NCI-H82 (cell line): ENCODE measurements at places on chromosomes 4 and X.

GRCh38 chrX:24301806-24302205 is 12.1 kb downstream of the SUPT20HL2 start:
- DNase-seq, result no peak

DNA sequence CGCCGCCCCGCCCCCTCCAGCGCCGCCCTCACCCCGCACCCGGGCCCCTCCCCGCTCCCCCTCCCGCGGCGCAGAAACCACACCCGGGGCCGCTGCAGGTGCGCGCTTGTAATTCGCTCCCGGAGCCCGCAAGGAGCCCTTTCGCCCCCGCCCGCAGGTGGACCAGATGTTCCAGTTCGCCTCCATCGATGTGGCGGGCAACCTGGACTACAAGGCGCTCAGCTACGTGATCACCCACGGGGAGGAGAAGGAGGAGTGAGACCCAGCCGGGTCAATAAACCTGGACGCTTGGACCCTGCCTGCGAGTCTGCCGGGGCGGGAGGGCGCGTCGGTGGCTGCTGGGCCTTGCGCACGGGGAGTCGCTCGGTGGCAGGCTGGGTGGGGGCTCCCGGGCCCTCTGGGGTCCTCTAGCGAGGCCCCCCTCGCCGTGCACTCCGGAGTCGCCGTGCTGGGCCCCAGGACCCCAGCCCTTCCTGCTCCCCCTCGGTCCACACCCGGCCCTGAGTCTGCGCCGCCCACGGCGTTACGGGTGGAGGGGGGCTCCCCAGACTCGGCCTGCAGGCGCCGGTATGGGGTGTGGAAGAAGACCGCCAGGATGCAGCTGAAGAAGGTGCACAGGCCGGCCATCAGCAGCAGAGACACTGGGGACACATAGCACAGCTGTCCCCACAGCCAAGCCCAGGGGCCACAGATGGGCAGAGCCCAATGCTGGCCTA is 7.1 kb downstream of the SLC49A3 start:
- peak; percentile 63 for DNase-seq

GRCh38 chrX:119492463-119492862 is 24.2 kb downstream of the SLC25A5 start:
- no peak for DNase-seq

- DNase-seq, result no peak
Measured at GRCh38 chr4:98838531-98838930, 90.4 kb downstream of the EIF4E start.

DNA sequence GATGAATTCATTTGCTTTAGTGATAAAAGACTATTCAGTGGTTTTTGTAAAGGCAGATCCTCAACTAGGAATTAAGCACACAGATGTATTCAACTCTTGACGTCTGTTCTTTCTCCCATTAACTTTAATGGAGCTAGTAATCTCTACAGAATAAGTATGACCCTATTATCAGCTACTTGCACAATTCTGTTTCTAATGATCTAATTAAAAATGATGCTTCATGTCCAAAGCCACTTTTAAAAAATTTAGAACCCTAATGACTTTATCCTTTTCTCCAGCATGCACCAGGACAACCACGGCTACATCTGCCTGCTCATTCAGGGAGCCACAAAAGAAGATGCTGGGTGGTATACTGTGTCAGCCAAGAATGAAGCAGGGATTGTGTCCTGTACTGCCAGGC is 85.4 kb downstream of the CBR4 start:
- peak; percentile 63 for DNase-seq

DNA sequence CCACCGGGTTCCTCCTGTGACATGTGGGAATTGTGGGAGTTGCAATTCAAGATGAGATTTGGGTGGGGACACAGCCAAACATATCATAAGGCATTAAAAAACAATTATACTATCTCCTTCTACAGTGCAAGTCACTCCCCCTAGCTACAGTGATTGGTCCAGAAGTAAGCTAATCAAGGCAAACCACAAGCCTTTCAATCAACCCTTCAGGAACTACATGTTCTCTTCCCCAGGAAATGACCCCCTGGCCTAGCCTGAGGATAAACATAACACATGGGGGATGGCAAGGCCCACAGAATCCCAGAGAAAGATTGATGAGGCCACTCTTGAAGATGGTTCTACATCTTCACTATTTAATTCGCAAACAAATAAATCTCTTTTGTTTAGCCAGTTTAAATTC is 25.2 kb upstream of the FAM241A start:
- no peak for DNase-seq

DNA sequence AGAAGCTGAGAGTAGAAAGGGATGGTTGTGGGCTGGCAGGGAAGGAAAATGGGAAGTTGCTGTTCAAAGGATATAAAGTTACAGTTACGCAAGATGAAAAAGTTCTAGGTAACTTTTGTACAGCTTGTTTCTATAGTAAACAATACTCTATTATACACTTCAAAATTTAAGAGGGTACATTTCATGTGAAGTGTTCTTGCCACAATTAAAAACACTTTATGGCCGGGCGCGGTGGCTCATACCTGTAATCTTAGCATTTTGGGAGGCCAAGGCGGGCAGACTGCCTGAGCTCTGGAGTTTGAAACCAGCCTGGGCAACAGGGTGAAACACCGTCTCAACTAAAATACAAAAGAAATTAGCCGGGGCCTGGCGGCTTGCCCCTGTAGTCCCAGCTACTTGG is 623.6 kb downstream of the STIM2 start:
- no peak for DNase-seq

DNA sequence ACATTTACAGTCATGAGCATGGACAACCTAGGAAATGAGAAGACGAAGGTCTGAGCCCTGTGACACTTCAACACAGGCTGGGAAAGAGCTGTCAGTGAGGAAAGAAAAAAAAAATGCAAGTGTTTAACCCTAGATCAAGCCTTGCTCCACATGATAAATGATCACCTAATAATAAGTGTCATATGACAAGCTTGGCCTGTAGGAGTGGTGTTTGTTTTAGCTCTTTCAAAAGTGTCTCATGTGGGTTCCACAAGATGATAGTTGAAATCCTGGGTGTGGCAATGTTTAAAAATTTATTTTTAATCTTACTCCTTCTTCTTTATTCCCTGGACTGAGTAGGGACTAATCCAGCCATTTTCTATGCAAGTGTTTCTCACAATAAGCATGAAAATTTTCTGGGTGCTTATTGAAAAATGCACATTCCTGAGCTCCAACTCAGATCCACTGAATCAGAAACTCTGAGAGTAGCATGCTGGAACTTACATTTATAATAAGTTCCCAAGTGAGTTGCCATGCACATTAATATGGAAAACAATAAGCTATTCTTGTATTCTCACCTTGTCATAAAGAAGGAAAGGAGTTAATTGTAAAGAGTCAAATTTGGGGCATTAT is 138.3 kb downstream of the AREG start:
- no peak for DNase-seq

- peak; percentile 26 for DNase-seq
Measured at GRCh38 chr4:62119195-62119594, 919.1 kb downstream of the ADGRL3 start.

DNA sequence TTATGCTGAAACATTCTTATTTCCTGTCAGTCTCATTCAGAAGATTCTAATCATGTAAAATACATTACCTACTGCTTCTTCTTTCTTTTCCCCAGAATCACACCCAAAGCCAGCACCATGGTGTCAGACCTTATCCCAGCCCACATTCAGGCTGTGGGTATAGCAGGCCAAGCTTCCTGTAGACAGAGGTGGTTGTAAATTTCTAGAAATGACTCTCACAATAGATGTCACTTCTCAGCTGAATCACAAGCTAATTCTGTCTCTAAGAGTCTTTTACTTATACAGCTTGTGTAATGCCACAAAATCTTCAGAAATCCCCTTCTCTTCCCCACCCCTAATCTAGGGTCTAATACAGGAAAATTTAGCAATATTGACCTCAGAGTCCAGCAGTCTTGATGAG is 239.6 kb downstream of the PARM1 start:
- no peak for DNase-seq

- DNase-seq, result no peak
Measured at GRCh38 chr4:80407246-80407645, 71.7 kb downstream of the CFAP299 start.

DNA sequence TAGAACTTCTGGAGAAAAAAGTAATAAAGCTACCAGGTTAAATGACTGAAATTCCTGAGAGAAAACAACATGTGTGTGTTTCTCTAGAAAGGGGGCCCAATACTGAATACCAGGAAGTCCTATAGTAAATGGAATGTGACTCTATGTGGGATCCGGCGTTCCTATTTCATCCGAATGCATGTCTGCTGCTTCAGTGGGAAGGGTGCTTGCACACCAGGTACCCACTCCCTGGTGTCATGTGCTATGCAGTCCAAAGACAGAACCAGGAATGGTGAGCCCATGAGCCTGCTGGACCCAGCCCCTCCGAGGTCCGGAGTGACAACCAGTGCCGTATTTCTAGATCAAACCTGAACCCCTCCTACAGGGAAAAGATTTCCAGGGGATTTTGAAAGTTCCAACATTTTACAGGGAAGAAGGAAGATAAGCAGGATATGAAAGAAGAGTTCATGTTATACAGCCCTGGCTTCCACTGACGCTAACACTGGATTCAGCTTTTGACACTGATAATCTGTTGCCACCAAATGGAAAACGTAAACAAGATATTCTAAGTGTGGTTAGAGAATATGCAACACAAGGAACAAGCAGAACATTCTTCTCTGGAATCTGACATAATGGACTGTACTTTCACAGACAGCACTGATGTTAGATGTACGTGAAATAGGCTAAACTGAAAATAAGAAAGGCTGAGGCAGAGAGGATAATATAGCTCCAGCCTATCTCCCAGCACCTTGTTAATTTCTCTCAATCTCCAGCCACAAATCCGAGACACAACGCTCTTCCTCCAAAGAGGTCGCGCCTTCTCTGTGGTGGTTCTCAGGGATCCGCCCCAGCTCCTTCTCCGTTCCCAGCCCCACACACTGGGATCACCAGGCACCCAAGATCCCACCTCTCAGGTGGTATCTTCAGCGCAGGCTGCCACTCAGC is 725 bp upstream of the CXCL1 start:
- DNase-seq, result peak; percentile 18

- DNase-seq, result no peak
Measured at GRCh38 chr4:144578681-144579080, 67.3 kb upstream of the HHIP start.

DNA sequence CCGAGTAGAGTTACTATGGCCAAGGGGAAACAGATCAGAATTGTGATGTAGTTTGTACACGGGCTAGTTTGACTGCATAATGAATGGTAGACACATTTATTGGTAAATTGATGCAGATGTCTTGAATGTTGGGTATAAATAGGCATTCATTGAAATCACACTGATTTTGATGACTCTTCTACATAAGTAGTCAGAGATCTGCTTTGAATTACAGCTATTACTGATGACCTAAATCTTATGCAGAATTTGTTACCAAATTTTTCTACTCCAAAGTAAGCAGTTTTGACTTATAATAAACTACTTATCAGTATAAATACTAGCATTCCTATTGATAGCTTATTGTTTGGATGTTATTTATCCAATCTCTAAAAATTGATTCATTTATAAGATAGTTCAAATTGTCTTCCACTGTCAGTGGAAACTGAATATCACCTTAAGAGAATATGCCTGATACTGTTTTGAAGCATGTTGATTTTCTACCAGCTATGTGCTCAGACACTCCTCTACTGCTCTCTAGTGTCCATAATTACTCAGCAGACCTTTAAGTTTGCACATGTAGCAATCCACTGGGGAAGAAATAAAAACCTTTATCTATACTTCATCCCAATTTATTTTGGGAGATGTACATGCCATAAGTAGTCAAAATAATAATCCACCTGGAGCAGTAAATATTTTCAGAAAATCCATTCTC is 120.3 kb downstream of the RASL11B start:
- DNase-seq, result peak; percentile 28

- no peak for DNase-seq
Measured at GRCh38 chrX:120332394-120332793, 21.1 kb upstream of the TMEM255A start.

- no peak for DNase-seq
Measured at GRCh38 chr4:109810552-109811387, 4.8 kb upstream of the GAR1 start.

DNA sequence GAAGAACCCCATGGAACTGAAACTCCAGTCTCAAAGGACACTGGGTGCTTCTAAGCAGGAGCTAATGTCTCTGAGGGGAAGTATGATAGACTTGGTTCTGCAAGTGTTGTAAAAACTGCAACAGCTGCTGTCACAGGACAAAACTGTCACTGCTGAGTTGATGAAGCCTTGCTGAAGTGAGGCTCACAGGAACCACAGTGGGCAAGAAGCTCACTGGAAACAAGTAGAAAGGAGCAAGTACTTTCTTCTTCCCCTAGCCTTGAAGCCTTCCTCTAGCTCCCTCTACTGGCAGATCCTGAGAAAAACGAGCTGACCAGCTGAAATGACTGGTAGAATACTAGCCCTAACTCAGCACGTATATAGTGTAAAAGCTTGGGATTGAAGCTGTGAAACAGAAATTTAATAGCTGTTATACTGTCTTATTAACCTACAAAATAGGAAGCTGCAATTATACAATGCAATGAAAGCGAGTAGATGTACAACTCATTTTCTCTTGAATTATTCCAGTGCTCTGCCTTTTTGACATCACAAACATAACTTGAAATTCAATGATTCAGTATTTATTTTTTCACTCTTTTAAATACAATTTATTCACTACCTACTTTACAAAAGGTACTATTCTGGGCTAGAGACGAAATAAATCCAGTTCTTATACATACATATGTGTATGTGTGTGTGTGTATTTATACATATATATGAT is 91.4 kb downstream of the GABRB1 start:
- peak; percentile 89 for DNase-seq

DNA sequence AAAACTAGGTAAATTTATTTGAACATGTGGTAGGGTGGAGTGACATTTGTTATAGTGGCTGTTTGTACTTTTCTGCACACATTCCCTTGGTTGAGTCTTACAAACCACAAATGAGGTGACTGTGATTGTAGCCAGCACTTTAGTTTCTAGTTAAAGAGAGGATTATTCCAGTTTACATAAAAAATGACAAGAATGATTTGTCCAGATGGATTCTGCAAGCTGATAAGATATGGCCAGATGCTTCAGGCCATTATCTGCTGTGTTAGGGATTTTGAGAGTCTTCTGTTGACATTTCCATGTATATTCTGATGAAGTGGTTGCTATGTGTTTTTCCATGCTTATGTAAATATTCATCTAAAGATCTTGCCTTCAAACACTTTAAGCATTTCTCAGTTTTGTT is 31.0 kb upstream of the PDE5A start:
- DNase-seq, result peak; percentile 33

DNA sequence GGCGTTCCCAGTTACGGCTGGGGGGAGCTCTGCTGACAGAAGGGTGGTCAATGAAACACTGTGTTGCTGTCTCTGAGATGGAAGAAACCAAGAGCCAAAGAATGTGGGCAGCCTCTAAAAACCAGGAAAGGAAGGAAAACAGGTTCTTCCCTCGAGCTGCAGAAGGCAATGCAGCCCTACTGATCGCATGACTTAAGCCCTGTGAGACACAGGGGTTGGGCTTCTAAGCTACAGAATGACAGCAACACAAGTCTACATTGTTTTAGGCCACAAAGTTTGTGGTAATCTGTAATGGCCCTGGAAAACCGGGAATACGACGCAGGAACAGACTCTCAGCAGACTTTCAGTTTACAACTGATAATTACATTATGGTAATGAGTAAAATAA is 38.2 kb upstream of the MTNR1A start:
- DNase-seq, result no peak
